ENCODE measurements at places on chromosomes 2 and 18.

GRCh38 chr2:200177971-200178911, 128.3 kb upstream of the SPATS2L start:
- DNase-seq, result no peak

DNA sequence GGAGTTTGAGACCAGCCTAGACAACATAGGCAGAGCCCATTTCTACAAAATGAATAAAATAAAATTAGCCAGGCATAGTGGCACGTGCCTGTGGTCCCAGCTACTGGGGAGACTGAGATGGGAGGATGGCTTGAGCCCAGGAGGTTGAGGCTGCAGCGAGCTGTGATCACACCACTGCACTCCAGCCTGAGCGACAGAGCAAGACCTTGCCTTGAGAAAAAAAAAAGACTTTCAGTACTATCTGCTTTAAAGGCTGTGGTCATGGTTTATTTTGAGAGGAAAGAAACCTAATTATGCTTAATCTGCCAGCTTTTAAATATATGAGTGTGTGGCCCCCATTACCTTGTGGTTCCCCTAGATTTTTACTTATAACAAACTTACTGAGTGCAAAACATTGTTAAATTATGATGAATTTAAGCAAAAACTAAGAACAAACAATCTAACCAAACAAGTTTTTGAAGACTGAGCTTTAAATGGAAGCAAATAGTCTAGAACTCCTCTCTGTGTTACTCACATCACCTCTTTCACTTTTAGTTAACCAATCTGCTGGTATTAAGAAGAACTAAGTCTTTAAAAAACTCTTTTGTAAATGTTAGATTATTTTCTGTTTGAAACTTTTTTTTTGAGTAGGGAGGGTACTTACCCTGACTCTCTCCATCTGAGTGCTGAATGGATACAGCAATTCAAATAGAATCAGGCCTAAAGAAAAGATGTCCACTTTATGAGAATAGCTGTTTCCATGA, 65.4 kb downstream of the EIF2AK3 start:
- DNase-seq, result no peak

DNA sequence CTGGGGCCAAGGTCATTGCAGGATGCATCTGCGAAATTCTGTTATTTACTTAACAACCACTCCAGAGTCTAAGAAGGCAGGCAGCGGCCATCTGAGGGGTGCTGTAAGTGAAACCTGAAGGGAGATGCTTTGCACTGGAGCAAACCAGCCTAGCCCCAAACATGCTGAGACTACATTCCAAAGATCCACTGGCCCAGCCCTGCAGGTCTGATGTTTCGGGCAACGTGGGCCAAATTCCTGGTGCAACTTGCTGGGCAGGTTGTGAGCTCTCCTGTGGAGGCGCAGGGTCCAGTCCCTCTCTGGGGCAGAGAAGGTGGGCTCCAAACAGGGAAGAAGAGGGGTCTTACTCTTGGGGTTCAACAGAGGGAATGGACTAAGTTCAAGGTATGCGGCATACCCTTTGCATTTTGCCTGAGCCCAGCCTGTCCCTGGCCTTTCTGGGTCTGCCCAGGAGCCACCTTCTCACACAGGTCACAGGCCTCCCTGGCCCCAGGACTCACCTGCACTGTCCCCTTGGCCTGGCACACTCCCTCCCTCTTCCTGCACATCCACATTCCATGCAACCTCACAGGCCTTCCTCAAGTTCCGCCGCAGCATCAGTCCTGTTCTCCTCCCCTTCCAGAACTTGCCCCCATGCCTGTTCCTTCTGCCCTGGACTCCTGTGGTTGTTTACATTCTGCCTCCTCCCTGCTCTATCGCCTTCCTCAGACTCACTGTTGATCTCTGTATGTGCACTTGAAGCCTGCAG, 5.1 kb upstream of the MAL start:
- no peak for DNase-seq

GRCh38 chr2:239630618-239631286, 229.9 kb upstream of the HDAC4 start:
- DNase-seq, result no peak

DNA sequence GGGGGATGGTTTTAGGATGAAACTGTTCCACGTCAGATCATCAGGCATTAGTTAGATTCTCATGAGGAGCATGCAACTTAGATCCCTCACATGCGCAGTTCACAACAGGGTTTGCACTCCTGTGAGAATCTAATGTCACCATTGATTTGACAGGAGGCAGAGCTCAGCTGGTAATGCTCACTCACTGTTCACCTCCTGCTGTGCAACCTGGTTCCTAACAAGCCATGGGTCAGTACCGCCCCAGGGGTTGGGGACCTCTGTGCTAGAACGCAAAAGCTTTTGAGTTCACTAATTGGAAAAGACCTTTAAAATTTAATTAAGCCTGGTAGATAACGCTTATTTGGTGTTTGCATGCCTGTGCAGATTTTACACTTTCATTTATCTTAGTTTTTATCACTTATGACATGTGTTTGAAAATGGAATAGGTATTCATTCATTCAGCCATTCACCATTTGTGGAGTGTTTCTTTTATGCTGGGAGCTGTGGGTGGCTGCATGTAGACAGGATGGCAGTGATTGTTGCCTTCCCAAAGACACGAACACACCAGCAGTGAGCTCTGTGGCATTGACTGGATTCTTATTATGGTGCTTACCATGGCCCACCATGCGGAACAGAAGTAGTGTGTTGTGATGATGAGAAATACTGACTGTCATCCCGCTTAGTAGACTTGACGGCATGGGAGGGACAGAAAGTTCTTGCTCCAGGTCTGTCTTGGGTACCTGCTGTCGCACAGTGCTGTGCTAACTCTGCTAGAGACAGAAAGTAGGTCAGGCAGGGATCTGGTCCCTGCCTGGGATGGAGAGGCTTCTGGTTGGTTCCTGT, 6.4 kb downstream of the RAB31 start:
- DNase-seq, result no peak

DNA sequence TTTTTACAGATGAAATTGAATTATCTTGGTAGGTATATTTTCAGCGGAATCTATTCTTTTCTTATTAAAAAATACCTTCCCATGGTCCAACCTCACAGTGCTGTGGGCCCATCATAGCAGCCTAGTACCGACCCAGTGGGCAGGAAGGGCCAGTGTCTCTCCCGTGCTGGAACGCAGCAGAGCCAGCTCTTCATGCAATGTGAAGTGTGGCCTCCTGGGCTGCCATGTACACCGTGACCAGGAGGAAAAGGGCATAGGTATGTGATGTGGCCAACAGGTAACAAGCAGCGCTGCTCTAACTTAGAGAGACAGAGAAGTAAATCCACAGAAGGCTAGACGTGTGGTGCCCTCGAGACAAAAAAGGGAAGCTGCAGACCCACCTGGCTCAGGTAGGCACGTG, 221.1 kb upstream of the SALL3 start:
- no peak for DNase-seq

GRCh38 chr2:153546358-153546757, 67.8 kb upstream of the RPRM start:
- DNase-seq, result no peak

DNA sequence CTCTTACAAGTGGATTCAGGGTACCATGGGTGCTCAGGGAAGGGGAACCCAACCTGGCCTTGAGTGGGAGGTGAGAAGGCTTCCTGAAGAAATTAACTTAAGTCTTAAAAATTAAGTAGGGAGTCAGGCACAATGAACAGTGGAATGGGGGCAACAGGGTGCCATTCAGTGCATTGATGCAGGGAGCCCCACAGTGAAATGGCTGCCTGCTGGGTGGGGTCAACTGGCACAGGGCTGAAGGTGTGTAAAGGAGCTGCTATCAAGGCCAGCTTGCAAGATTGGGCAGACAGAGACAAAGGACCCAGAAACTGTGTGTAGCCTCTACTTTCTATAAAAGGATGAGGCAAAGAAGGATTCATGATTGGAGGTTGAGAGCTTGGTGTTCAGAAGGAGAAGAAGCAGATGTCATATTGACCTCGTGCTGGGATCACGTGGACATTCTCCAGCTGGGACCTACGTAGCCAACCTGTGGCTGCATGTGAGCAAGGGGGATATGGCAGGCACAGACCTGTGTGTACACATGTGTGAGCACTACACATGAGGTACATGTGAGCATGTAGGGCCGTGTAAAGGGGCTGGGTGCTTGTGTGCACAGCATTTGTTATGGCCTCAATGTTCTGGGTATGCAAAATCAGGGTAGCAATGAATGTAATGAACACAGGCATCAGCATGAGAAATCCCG, 209.5 kb upstream of the HAAO start:
- no peak for DNase-seq

- DNase-seq, result no peak
These were observed 44.1 kb downstream of the MRPS5 start for GRCh38 chr2:95077530-95077825.

- DNase-seq, result no peak
These were observed 67.5 kb downstream of the MYL12B start for GRCh38 chr18:3329471-3329870.

DNA sequence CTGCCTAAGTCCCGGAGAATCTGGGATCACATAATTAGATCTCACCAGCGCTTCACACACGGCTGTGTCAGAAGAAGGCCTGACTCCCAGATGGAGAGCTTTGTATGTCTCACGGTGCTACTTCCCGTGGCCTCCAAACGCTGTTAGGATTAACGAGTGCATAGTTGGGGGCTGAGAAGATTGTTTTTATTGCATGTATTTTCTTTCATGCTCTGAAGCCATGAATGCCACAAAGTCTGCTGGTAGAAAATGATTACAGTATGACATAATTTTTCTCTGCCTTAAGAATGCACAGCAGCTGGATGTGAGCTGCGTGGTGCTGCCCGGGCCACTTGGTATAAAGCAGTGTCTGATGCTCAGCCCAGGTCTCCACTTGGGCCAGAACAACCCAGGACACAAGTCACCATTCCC, 166.5 kb downstream of the SEPTIN10 start:
- no peak for DNase-seq

GRCh38 chr18:74184875-74185274, 36.6 kb downstream of the TIMM21 start:
- DNase-seq, result no peak

DNA sequence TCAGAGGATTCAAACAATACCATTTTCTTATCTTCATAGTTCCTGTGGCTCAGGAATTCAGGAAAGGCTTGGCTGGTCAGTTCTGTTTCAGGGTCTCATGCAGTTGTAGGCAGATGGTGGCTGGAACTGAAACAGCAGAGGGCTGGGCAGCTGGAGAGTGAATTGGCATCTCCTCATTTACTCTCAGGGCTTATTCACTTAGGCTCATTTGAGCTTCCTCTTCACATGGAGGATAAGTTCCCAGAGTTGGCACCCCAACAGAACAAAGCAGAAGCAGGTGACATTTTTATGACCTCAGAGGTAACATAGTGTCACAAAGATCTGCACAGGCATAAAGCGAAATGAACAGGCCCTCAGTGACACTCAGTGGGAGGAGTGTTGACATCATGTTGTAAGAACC, 66.1 kb downstream of the RBBP8 start:
- DNase-seq, result no peak

- DNase-seq, result no peak
These were observed 124.1 kb downstream of the RAPGEF4 start for GRCh38 chr2:172859581-172860335.

DNA sequence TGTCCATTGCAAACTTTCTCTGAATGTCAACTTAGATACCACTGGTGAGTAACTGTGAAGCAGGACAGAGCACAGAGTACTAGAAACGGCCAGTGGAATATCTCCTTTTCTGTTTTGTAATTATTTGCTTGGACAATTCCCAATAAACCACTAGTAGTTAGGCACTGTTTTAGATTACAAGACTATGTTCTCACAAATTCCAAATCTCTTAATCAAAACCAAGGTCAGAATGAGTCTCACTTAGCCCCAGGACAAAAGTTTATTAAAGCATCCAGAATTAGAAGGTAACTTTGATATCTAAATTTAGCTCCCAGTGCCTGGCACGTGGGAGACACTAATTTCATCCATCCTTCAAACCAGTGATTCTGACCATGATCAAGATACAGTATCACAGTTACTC, 89.0 kb downstream of the ZNF521 start:
- no peak for DNase-seq

DNA sequence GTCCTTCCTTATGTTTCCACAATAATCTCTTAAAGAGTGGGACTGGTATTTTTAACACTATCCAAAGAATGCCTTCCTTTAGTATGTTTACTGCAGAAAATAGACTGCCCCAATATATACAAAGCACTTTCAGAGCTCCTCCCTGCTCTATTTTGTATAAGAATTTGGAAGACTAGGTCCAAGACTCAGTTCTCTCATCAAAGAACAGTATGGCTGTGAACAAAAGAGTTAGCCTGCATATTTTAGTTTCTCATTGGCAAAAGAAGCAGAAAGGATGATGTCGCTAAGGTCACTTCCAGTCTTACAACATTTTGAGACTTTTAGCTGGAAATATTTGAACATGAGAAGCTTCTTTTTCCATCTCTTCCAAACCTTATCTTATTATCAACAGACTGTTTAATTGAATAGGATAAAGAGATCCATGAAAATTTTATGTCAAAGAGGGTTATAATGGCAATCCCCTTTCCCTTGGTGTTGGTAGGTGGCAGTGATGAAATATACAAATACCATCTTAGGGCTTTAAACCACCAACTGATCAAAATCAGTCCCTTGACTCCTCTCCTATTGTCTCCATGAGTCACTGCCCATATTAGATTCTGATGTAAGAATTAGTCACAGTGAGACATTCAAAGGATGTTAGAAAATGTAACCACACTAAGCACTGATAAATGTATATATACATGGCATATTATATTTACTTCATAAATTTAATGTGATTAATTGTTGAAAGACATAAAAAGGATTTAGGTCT, 266.9 kb upstream of the DSEL start:
- DNase-seq, result no peak

- peak; percentile 89 for DNase-seq
These were observed 10.3 kb downstream of the PTPRN start for GRCh38 chr2:219298759-219299371.

DNA sequence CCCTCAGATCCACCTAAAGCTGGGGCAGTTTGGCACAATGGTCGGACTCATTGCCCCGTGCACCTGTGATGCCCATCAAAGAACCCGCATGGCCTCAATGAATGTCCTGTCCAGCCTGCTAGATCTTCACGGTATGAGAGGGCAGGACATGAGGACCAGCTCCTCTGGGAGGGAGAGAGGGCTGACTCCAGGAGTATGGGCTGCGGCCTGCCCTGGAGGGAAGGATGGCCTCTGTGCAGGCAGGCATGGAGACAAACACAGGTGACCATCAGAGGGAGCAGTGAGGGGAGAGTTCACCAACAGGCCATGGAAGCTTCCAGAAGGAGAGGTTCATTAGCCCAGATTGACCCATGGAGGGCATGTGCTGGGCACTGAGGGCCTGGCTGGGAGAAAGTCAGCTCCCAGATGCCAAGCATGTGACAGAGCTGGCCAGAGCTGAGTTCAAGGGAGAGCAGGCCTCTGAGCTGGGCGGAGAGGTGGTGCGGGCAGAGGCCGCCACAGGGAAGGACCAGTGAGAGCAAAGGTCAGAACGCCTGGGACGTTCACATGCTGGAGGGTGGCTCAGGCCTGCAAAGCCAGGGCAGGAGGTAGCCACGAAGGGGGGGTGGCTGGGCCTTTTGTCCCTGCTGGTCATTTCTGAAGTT, 36.2 kb downstream of the HJURP start:
- DNase-seq, result no peak

GRCh38 chr2:148048475-148049221, 27.8 kb downstream of the MBD5 start:
- DNase-seq, result no peak

GRCh38 chr18:57772387-57772799, 30.7 kb downstream of the ATP8B1 start:
- no peak for DNase-seq

Data from CD4-positive, alpha-beta T cell treated with Interleukin-17A for 1 hour (primary cell).